ENCODE measurements at places on chromosomes 3 and 15. TPM values are rescaled to one million over a fixed set of nuclear protein-coding genes. Genes with fewer than 3 reads are reported as not detected.

SYNPR gene
- total RNA-seq, result not detected

COL6A5 gene
- total RNA-seq, result not detected

SHF gene
- total RNA-seq, result 0.34 TPM

CTSH gene
- total RNA-seq, result 346 TPM

TSC22D2 gene
- 13.0 TPM for total RNA-seq

SLC15A2 gene
- 2.4 TPM for total RNA-seq

CCR9 gene
- total RNA-seq, result not detected

LXN gene
- 1.4 TPM for total RNA-seq

XCR1 gene
- not detected for total RNA-seq

ATP10A gene
- 1.00 TPM for total RNA-seq

SEMA3B gene
- 5.1 TPM for total RNA-seq

HTR3E gene
- not detected for total RNA-seq

ZNF860 gene
- 3.8 TPM for total RNA-seq

SLCO2A1 gene
- under 0.01 TPM for total RNA-seq

DZIP1L gene
- 0.34 TPM for total RNA-seq

RPUSD3 gene
- 37.9 TPM for total RNA-seq

ALDH1A3 gene
- 355 TPM for total RNA-seq

MAGI1 gene
- 21.1 TPM for total RNA-seq

CGNL1 gene
- 1.4 TPM for total RNA-seq

SERPINI2 gene
- total RNA-seq, result not detected

RETNLB gene
- total RNA-seq, result not detected

GASK1A gene
- total RNA-seq, result 0.50 TPM

STXBP5L gene
- total RNA-seq, result not detected

CORO2B gene
- total RNA-seq, result under 0.01 TPM

MEX3B gene
- 2.3 TPM for total RNA-seq

TRPM1 gene
- total RNA-seq, result 0.68 TPM

AADAC gene
- total RNA-seq, result not detected

NANOGP8 gene
- total RNA-seq, result not detected

ITIH1 gene
- not detected for total RNA-seq

GOLGA6L10 gene
- 1.4 TPM for total RNA-seq

SLC12A1 gene
- not detected for total RNA-seq

PRR20G gene
- total RNA-seq, result not detected

ASB7 gene
- total RNA-seq, result 22.1 TPM

TMEM108 gene
- total RNA-seq, result not detected

BMF gene
- 1.00 TPM for total RNA-seq

CHRNB4 gene
- total RNA-seq, result under 0.01 TPM

ZNF662 gene
- total RNA-seq, result 1.2 TPM

RBPMS2 gene
- not detected for total RNA-seq

HHATL gene
- total RNA-seq, result not detected

GOLGA6A gene
- total RNA-seq, result 0.07 TPM

CYP8B1 gene
- not detected for total RNA-seq

AGBL1 gene
- total RNA-seq, result not detected

PLSCR2 gene
- total RNA-seq, result 0.28 TPM

TF gene
- total RNA-seq, result 0.21 TPM

GHRL gene
- not detected for total RNA-seq

FBXL2 gene
- 20.6 TPM for total RNA-seq

INO80 gene
- 31.1 TPM for total RNA-seq

HRG gene
- total RNA-seq, result not detected

ADGRG7 gene
- total RNA-seq, result not detected

CCDC39 gene
- under 0.01 TPM for total RNA-seq

LRRC2 gene
- total RNA-seq, result 0.36 TPM

CNTN6 gene
- not detected for total RNA-seq

SV2B gene
- 0.50 TPM for total RNA-seq

PGBD4 gene
- total RNA-seq, result 2.4 TPM

GCNT3 gene
- 3.4 TPM for total RNA-seq

CCR3 gene
- 0.07 TPM for total RNA-seq

IL17RD gene
- 7.7 TPM for total RNA-seq

DPPA2 gene
- not detected for total RNA-seq

BDH1 gene
- 15.0 TPM for total RNA-seq

C3orf49 gene
- total RNA-seq, result not detected

Data from nasal cavity respiratory epithelium epithelial cell of viscerocranial mucosa (primary cell).